ENCODE measurements at places on chromosomes 3 and 15. TPM values are rescaled to one million over a fixed set of nuclear protein-coding genes. Genes with fewer than 3 reads are reported as not detected.

The GOLGA6L1 gene
- total RNA-seq = not detected

The IL17RB gene
- 0.83 TPM for total RNA-seq

The MAN2A2 gene
- total RNA-seq = 20.9 TPM

The ATP13A5 gene
- total RNA-seq = not detected

The STARD9 gene
- total RNA-seq = 1.5 TPM

The CX3CR1 gene
- 0.07 TPM for total RNA-seq

The GRM7 gene
- total RNA-seq = not detected

The SLC28A1 gene
- total RNA-seq = 0.03 TPM

The SPTBN5 gene
- total RNA-seq = 0.20 TPM

The GATA2 gene
- total RNA-seq = 3.7 TPM

The GUCA1C gene
- not detected for total RNA-seq

The CLDND1 gene
- total RNA-seq = 59.3 TPM

The CHRM5 gene
- 0.02 TPM for total RNA-seq

The BTBD1 gene
- total RNA-seq = 57.3 TPM

The CCDC51 gene
- 28.0 TPM for total RNA-seq

The GOLGA8G gene
- not detected for total RNA-seq

The MAP2K1 gene
- total RNA-seq = 121 TPM

The REC114 gene
- not detected for total RNA-seq

The GOLGA8H gene
- 2.6 TPM for total RNA-seq

The CELSR3 gene
- 3.9 TPM for total RNA-seq

The KLHL6 gene
- not detected for total RNA-seq

The GCNT3 gene
- 123 TPM for total RNA-seq

The IQCF5 gene
- total RNA-seq = not detected

The LPCAT4 gene
- total RNA-seq = 65.1 TPM
